ENCODE measurements at places on chromosomes 4 and X.

DNA sequence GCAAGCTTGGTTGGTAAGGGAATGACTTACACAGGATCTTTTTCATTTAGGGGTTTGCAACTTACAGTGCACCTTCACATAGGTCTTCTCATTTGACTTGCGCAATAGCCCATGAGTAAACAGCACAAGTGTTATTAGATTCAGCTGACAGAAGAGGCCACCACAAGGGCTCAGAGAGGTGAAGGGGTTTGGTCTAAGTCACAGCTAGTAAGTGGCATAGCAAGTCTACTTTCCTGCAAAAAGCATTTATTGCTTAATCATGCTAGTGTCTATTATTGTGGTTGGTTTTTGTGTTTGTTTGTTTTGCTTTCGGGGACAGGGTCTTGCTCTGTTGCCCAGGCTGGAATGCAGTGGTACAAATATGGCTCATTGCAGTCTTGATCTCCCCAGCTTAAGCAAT, 83.3 kb downstream of the SPRY1 start:
- no peak for DNase-seq

- DNase-seq: no peak
These were observed 63.6 kb downstream of the SPINK2 start for GRCh38 chr4:56757821-56758411.

GRCh38 chrX:145393702-145394235, 146.5 kb downstream of the SPANXN1 start:
- no peak for DNase-seq

DNA sequence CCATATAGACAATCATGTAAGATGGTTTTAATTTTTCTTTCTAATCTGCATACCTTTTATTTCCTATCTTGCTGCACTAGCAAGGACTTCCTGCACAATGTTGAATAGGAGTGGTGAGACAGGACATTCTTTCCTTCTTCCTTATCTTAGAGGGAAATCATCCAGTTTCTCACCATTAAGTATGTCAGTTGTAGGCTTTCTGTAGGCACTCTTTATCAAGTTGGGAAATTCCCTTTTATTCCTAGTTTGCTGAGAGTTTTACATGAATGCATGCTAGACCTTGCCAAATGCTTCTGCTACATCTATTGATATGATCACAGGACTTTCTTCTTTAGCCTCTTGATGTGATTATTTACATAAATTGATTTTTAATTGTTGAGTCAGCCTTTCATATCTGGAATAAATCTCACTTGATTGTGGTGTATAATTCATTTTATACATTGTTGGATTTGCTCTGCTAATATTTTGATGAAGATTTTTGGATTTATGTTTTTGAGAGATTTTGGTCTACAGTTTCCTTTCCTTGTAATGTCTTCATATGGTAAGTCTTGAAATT, 23.8 kb downstream of the RNF175 start:
- DNase-seq: no peak

GRCh38 chrX:8126092-8126491, 45.0 kb downstream of the VCX2 start:
- DNase-seq: no peak

- DNase-seq: no peak
These were observed 422.6 kb upstream of the DIPK2B start for GRCh38 chrX:45623266-45623665.

GRCh38 chr4:175891851-175892250, 79.8 kb upstream of the GPM6A start:
- peak; percentile 42 for DNase-seq

DNA sequence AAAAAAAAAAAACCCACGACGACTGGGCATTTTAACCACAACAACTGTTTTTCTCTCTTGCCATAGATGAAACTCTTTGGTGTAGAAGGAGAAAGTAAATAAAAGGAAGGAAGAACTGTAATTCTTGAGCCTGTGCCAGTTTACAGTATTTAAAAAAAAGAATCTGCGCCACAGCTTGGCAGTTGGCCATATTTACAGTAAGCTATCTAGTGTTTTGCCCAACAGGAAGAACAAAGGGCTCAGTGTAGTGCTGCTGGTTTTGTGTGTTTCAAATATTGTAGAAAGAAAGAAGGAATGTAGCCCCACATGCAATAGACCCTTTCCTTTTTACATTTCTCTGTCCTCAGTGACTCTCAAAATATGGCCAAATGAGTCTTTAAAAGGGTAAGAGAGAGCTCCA, 66.1 kb downstream of the NR3C2 start:
- DNase-seq: no peak

DNA sequence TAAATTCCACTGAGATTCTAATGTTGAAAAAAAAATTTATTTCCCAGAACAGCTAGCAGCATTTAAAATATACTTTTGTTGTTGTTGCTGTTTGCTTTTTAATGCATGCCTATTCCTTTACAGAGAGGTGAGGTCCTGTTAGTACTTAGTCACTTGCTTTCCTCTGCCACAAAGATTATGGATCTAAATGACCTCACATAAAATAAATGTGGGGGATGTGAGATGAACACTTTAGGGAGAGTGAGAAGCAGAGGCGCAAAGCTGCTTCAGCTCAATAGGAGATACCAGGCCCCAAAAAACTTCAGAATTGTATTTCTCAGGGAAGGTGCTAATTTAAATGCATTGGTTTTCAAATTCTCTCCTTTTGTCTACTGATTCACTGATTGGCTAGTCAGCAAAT, 4.0 kb downstream of the LDB2 start:
- DNase-seq: no peak

DNA sequence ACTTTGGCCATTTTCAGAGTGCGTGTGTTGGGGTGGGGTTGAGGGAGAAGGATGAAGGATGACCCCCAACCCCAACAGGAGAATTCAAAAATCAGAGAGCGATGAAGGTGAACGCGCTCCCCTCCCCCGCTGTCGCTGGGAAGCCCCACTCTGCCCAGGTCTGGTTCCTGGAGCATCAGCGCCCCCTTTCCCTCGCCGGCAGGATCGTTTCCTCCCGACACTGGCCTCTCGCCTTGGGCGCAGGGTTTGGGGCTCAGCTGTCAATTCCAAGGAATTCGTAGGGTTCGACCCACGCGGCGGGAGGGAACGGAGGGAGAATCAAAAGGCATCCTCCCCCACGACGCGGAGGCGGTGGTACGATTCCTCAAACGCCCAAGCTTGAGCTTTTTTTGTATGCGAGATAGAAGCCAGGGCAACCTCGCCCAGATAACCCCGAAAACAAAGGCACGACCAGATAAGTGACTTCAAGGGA, 1.0 kb upstream of the PDGFRA start:
- DNase-seq: no peak

GRCh38 chr4:17511509-17511949, 361 bp downstream of the QDPR start:
- no peak for DNase-seq

- no peak for DNase-seq
These were observed 35.2 kb upstream of the LNX1 start for GRCh38 chr4:53626491-53626890.

GRCh38 chrX:44946771-44947170, 73.8 kb downstream of the KDM6A start:
- no peak for DNase-seq

GRCh38 chrX:27884654-27885053, 76.9 kb downstream of the MAGEB10 start:
- DNase-seq: no peak

DNA sequence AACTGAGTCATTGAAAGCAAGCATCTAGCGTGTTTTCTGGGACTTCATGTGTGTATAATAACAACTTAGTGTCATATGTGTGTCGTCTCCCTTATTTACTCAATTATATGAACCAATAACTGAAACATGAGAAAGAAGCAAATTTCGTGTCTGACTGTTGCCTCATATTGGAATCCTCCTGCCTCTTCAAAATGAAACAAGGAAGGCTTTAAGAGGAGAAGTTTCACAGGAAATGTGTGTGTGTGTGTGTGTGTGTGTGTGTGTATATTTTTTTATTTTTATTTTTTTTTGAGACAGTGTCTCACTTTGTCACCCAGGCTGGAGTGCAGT, 145.8 kb upstream of the SFRP2 start:
- DNase-seq: no peak

DNA sequence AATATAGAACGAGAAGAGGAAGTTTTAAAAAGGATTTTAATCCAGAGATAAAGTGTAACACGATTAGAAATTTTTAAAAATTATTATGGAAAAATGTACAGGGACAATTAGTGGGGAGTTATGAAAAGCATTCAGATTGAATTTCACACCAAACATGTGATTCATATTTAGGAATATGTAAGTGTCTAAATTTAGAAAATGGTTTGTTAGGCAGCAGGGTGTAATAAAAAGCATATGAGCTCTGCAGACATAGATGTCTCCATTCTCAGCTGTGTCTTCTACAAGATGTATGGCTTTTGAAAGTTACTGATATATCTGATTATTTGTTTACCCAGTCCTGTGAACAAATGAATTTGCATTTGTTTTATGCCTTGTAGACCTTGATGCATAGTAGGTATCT, 638.9 kb upstream of the AGA start:
- no peak for DNase-seq

DNA sequence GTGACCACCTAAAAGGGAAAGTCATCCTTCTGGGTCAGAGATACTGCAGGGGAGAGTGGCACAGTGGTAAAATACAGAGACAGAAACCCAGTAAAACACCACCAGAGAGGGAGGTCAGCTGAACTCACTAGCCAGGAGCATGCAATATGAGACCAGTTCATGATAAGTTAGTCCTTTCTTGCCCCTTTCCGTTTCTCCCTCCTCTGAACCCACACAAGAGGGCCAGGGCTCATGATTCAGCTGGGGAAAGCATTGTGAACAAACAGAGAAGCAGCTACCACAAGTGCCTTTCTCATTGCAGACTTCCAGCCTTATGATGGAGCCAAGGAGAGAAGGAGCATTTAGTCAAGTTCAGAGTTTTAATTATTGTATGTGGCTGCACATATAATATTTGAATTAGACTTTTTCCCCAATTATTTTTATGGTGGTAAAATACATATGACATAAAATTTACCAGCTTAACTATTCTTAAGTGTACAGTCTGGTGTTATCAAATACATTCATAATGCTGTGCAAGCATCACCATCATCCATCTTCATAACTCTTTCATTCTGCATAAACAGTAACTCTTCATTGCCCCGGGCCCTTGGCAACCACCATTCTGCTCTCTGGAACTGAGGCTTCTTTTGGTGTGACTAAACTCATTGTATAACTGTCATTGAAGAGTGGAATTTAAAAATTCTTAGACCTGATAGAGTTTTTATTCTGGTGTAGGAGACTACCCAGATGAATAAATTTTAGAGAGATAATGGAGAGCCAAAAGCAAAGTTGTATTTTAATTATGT, 114.6 kb downstream of the DDIT4L start:
- no peak for DNase-seq

- no peak for DNase-seq
These were observed 1.7 kb upstream of the PPP2R2C start for GRCh38 chr4:6474053-6474568.

DNA sequence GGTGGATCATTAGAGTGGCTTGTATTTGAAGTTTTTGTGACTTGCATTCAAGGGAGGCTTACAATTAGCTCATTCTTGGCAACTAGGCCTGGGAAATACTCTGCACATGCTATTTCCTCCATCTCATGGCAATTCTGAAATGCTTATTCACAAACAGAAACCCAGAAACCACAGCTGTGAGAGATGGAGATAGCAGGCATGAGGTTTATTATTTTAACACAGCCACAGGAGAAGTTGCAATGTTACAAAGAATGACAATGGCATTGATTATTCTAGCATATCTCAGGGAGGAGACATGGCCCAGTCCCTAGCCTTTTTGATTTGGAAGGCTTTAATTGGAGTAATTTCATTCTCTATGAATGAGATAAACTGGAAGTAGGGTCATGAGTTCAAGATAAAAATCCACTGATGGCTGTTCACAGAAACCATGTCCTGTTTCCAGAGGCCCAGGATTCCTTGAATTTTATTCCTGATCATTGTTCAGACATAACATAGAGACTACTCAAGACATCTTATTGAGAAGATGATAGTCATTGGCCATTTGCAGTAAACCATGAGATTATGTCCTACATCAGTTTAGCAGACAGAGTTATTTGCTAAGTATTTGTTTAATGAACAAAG, 123.9 kb downstream of the MID1 start:
- DNase-seq: no peak

- DNase-seq: no peak
These were observed 189.4 kb downstream of the PDGFRA start for GRCh38 chr4:54418468-54418867.

DNA sequence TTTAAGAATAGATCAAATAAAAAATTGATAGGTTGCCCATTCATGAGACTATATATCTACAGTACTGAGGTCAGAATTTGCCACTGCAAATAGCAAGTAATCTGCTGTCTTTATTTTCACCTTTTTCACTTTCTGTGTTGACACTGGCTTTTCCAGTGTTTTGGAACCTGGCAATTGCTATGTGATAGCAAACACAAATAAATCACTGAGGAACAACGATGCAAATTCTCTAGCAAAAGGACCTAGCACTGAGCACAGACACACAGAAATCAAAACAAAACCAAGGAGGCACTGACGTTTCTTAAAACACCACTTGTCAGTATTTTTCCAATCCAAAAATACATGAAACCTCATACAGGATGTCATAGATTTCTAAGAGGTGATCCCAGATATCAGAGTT, 210.7 kb downstream of the DHX15 start:
- no peak for DNase-seq

GRCh38 chr4:74098427-74098994, 484 bp downstream of the CXCL2 start:
- DNase-seq: no peak

GRCh38 chr4:70927502-70928137, 25.5 kb downstream of the MOB1B start:
- DNase-seq: no peak

GRCh38 chr4:62709618-62710252, 1509.6 kb downstream of the ADGRL3 start:
- no peak for DNase-seq

DNA sequence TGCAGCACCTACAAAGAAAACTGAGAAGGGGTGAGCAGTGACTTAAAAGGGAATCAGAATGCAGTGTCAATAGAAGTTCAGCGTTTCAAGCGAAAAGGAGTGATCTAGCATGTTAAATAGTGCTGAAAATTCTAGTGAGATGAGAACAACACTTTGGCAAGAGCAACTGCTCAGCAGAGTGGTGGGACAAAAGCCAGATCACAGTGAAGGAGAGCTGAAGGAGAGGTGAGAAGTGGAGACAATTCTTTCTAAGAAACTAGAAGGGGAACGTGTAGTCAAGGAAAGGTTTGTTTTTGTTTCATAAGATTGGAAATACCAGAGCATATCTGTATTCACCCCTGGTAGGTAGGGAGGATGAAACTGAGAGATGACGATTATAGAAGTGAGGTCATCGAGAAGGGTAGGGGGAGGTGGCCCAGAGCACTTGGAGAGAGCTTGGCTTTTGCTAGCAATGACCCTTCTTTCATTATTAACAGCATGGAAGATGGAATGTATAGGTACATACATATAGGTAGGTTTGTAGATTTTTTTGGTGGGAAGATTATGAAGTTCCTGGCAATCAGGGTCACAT, 33.7 kb downstream of the SRPX2 start:
- no peak for DNase-seq

DNA sequence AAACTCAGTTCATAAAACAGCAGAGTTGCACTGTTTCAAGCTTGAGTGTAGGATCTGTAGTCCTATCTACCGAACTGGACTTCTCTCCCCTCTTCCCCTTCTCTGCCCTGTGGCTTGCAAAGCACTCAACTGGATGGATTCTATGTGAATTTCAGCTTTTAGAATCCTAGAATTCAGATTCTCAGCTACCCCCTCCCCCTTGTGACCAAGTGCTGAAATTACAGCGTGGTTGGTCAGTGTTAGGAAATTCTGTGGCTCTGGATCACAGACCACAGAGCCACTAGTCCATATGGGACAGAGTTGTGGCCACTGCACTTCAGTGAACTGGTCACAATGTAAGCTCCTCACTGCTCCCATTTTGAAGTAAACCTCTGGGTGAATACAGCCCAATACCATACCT, 64.6 kb upstream of the TRPC5 start:
- no peak for DNase-seq
